MV-4-11 (cell line): ENCODE measurements at places on chromosomes 5 and 9.

DNA sequence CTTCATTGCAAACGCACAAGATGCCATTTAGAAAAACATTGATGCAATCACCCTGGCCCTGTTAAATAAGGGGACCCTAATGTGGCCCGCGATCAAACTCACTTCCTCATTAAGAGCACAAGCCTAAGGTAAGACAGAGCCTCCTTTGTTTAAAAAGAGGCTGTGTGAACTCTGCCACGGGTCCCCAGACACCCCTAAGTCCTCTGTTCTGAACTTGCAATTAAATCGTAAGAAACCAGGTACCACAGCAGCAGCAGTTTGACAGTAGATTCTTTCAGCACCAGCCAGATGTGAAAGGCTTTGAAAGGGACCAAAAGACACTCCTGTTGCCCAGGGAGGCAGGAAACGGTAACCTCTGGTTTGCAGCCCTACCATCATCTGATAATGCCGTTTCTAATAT is 346.3 kb downstream of the TMEM167A start:
- DNase-seq = no peak

GRCh38 chr5:101306391-101307137 is 403.5 kb upstream of the ST8SIA4 start:
- no peak for DNase-seq

DNA sequence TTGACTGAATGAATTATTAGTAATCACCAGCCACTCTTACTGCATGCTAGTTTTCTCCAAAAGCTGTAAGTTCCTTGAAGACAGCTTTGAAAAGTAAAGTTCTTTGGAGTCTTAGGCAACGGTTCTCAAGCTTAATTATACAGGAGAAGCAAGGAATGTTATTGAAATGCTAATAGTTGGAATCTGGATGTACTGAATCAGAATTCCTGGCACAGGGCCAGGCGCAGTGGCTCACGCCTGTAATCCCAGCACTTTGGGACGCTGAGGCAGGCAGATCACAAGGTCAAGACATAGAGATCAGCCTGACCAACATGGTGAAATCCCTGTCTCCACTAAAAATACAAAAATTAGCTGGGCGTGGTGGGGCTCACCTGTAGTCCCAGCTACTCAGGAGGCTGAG is 33.4 kb downstream of the GRIA1 start:
- no peak for DNase-seq

- DNase-seq = peak; percentile 91
These were observed at the start of gene TSC1 for GRCh38 chr9:132944294-132945185. TSS of gene TSC1 (minus strand) at chr9:132944616. CDS start at chr9:132928872, 15,744 bp downstream.

DNA sequence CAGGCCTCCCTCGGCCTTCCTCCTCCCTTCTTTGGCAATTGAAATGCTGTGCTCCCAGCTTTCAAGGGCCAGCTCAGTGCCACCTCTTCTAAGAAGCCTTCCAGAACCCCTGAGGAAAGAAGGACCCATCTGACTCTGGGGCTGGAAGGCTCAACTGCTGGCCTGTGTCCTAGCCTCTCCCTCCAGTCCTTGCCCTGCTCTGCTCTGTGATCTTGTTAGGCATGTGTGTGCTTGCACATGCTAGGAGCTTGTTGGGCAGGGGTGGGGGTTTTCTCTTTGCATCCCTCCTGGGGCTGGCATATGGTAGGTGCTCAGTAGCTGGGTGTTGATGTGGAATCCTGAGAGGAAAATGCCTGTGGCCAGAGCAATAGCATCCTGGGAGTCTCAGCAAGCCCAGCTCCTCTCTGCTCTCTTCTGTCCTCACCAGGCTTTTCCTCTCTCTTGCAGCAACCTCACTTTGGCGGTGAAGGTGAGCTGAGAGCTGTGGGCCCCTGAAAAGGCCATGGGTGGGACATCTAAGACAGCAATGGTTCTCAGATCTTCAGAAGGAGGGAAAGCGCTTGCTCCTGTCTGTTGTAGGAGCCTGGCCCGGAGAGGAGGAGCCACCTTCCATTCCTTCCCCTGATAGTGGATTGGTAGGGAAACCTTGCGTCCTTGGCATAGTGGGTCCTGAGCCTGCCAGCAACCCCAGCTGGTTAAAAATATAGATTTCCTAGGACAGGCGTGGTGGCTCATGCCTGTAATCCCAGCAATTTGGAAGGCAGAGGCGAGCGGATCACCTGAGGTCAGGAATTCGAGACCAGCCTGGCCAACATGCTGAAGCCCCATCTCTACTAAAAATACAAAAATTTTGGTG is 9.9 kb downstream of the DOLK start:
- DNase-seq = no peak

GRCh38 chr9:118100529-118101419 is 396.6 kb downstream of the TLR4 start:
- DNase-seq = no peak

- no peak for DNase-seq
These were observed 10.6 kb upstream of the HMCN2 start for GRCh38 chr9:130254747-130255630.

DNA sequence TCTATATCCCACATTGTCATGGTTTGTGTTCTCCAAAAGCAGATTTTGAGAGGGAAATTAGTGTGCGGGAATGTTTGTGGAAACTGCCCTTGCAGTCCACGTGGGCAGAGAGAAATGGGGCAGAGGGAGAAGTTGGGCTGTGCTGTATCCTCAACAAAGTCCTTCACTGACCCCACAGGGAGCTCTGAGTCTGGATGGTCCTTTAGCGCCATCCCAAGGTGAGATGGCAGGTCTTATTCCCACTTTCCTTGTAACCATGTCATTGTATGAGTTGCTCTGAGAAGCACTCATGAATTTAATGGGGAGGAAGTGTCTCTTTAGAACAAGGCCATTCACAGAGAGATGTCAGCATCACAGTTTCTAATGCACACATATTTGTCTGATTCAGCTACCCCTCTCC is 127.1 kb downstream of the ANKRD18B start:
- DNase-seq = no peak

DNA sequence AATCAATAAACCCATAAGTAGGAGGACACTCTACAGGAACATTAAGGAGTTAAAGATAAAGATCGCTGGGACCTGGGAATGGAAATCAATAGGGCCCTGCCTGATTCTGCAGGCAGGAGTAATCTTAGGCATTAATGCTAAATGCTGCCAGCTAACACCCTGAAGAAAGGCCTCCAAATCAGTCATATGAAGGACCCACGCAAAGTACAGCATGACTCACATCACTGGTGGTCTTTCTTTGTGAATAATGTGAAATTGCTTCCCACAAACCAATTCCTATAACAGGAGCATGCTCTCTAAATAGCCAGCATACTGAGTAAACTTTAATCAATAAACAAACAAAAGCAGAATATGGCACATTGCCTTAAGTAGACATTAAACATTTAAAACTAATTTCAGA is 172.3 kb downstream of the SEMA5A start:
- DNase-seq = no peak

DNA sequence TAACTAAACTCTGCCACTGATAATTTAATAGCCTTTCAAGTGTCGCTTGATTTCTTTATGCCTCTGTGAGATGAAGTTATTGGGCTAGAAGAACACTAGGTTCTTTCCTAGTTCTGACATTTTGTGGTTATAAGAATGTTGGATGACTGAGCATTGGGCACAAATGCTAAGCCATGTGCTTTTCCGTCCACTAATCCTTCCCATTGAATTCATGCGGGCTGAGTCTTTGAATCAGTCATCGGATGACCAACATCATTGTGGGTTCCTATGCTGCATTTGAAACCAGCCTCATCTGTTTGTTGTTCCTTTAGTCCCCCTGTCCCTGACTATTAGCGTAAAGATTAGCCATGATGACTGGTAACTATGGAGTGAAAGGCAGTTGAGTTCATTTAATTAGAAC is 58.5 kb downstream of the ALDH1A1 start:
- no peak for DNase-seq
